Pons (tissue), 1 donor: ENCODE measurements at places on chromosomes 7 and 10.

DNA sequence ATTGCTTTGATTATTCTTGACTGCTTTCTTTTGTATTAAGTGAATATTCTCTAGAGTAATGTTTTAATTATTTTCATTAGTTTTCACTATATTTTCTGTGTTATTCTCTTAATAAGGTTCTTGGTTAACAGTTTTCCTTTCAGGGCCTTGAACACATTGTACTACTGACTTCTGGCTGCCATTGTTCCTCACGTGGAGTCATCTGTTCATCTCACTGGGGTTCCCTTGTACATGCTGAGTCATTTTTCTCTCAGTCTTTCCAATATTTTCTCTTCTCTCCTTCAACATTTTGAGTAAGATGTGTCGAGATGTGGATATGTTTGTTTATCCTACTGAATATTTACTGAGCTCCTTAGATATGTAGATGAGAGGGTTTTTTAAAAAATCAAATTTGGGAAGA is 400.7 kb downstream of the TCERG1L start:
- DNase-seq = no peak

DNA sequence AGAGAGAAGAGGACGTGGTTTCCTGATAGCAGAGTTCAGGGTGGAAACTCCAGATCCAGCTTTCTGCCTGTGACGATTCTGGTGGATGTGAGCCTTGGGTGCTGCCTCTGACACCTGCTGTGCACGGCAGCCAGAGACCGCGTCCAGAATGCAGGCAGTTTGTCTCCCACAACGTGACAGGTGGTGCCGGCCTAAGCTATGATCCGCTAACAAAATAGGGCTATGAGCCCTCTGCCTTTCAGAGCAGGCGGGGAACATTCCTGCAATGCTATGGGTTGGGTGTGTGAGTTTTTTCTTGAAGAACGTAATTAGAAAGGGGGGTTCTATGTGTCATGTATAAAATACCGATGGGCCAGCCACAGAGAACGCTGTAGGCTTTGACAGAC is 297.3 kb upstream of the PRKCQ start:
- no peak for DNase-seq

GRCh38 chr10:62990126-62990525 is 143.0 kb upstream of the NRBF2 start:
- DNase-seq = no peak

- peak; percentile 96 for DNase-seq
Observed at GRCh38 chr7:5635461-5636445, 145.7 kb downstream of the RNF216 start.

GRCh38 chr10:57624856-57625592 is 642.7 kb downstream of the IPMK start:
- no peak for DNase-seq

DNA sequence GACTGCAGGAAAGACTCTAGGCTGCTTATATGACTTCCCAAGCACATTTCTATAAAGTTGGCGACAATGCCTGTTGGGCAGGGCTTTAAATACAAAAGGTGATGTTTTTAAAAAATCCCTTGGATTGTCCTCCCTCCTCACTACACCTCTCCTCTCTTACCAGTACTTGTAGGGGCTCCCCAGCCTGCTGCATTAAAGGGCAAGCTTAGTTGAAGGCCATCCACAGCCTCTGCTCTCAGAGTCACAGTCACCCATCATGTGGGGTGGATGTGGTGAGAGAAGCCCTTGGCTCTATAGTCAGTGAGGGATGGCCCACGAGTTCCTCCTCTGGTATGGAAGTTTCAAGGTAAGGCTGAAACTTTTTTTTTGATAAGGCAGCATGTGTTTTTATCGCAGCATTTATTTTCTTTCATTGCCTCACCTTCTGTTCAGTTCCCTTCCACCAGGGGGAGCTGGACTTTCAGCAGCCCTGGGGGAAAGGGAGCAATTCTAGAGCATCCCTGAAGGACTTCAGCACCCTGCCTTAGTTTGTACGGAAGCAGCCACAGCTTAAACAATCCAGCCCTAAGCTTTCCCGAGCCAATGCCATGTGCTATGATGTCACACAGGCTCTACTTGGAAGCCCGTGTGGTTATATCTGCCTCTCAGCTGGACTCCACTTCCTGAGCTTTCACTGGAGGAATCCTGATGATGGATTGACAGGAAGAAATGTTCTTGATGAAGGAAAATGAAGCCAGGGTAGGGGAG is 131.9 kb downstream of the CALCR start:
- no peak for DNase-seq

DNA sequence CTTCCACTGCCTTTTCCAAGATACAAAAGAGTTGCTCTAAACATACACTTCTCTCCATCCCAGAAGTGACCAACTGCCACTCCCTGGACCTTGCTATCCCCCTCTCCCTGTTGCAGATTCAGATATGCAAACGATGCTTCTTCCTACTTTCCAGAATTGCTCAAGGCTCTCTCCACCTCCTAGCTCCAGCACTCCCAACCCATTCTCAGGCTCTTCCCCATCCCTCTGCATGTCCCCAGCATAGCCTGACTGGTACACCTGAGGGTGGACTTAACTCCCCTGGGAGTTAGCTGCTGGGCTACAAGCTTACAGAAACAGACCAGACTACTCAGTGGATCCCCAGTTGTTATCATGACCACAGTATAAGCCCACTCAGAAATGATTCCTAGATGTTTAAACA is 27.6 kb downstream of the MKRN1 start:
- DNase-seq = no peak

- DNase-seq = no peak
Observed at GRCh38 chr10:70396140-70396539, 7.8 kb upstream of the EIF4EBP2 start.

DNA sequence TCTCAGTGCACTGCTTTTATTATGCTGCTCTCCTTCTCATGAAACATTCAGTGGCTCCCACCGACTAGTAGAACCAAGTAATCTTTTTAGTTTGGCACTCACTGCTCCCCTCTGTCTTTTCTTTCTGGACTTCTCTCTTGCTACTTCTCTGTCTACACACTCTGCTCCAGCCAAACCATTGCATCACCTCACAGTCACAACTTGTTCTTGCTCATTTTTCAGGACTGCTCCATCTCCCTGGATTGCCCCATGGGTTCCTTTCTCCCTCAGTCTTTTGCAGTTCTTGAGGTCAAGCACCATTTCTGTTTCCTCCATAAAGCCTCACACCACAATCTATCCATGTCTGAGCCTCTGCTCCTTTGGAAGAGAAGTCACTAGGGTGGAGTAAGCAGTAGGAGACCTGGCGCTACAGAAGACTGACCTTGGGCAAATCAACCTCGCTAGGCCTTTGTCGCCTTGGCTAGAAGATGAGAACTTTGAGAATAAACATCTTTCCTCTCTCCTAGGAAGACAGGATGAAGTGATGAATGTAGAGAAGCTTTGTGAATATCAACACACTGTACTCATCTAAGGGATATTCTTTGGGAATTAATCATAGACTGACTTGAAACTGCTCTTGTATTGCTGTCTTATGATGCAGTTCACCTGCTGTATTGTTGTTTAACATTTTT is 186.2 kb downstream of the LRMDA start:
- peak; percentile 10 for DNase-seq

DNA sequence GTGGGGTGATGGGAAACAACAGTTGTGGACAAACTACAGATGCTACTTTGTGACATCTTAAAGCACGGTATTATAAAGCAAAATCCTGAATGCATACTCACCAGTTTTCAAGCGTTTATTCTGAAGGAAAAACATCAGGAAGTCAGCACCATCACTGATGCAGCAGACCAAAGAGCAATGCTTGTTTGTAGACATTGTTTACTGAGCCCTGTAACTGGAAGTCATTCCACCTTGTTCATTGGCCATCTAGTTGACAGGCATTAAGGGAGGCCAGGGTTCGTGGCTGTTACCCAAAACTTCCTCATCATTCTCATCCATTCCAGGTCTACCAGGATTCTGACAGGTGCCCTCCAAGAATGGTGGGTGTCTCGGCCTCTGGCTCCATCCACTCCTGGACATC is 55.3 kb upstream of the FAM204A start:
- no peak for DNase-seq

DNA sequence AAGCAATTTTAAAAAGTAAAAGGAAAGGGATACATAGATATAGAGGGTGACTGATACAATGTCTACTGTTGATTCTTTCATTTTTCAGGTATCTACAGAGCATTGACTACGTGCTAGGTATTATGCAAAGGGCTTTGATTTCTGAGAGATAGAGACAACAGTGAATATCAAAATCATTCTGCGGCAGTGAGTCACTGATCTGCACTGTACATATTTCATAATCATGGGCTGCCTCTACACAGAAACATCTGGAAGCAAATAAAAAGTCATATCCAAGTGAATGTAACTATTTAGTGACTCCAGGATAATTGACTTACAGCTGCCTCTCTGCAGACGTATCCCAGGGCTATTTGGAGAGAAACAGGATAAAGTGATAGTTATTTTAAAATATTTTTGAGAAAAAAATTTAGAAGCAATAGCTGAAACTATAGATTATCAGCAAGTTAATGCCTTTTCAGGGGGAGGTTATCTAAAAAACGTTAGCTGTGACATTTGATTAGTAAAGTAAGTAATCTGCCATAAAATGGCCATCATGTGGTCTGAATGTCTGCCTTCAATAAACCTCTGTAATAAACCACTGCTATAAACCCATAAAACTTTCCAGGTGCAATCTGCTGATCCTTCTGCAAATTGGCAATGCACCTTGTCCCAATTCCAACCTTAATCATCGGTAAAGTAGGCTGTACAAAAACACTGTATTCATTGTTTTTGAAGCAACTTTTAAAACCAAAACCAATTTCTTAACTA is 43.7 kb downstream of the CPXM2 start:
- no peak for DNase-seq

GRCh38 chr7:121069346-121070100 is 81.0 kb downstream of the CPED1 start:
- DNase-seq = no peak

GRCh38 chr7:28868712-28869111 is 89.4 kb downstream of the TRIL start:
- no peak for DNase-seq

- no peak for DNase-seq
Observed at GRCh38 chr7:12802070-12802469, 114.6 kb downstream of the ARL4A start.

- peak; percentile 91 for DNase-seq
Observed at GRCh38 chr7:92781117-92781720, 55.2 kb downstream of the CDK6 start.

DNA sequence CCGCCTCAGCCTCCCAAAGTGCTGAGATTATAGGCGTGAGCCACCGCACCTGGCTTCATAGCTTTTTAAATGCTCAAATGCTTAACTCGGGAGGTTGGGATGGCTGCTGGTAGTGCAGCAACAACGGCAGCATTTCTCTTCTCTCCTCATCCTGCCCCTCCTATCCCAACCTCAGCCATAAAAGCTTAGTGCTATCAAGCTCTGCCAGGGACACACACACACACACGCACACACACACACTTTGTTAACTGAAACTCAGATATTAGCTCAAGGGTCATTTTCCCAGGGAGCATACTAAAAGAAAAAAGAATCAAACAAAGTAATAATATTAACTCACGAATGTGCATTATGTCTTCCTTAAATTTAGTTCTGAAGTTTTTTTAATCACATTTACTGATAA is 63.0 kb upstream of the HPS1 start:
- no peak for DNase-seq

- DNase-seq = no peak
Observed at GRCh38 chr10:133161486-133162109, 1.6 kb downstream of the KNDC1 start.

- DNase-seq = no peak
Observed at GRCh38 chr7:11767148-11767547, 64.8 kb downstream of the THSD7A start.

GRCh38 chr10:124214610-124215375 is 121.4 kb upstream of the CHST15 start:
- DNase-seq = peak; percentile 19

DNA sequence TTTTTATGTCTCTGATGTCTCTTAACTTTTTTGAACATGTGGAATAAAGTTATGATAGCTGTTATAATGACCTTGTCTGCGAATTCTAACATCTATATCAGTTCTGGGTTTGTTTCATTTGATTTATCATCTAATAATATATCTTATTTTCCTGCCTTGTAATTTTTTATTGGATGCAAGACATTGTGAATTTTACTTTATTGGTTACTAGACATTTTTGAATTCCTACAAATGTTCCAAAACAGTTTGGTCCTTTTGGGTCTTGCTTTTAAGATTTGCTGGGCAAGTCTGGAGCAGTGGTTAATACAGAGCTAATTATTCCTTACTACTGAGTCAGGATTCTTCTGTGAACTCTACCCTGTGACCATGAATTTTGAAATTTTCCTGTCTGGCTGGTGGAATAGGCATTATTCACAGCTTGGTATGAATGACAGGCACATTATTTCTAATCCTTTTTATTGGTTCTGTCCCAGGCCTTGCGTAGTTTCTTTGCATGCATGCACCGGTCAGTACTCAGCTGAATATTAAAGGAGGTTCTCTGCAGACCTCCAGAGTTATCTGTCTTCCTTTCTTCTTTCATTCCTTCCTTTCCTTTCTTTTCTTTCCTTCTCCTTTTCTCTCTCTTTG is 9.0 kb downstream of the CUTC start:
- DNase-seq = no peak

GRCh38 chr10:10871352-10871751 is 146.3 kb upstream of the CELF2 start:
- no peak for DNase-seq

DNA sequence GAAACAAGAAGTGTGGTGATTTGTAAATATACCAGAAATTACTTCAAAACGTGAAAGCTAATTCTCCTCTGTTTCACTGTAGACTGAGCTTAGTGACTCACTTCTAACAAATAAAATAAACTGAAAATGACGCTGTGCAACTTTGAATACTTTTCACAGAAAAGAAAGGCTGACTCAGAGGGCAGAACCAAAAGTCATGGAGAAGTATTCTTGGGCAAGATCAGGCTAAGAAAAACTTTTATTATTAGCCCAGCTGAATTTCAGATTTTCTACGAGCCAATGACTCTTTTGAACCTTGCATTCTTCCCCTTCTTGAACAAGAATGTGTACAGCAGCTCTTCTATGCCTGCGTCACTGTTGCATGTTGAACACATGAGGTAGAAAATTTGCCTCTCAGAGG is 527.3 kb upstream of the GHITM start:
- no peak for DNase-seq

DNA sequence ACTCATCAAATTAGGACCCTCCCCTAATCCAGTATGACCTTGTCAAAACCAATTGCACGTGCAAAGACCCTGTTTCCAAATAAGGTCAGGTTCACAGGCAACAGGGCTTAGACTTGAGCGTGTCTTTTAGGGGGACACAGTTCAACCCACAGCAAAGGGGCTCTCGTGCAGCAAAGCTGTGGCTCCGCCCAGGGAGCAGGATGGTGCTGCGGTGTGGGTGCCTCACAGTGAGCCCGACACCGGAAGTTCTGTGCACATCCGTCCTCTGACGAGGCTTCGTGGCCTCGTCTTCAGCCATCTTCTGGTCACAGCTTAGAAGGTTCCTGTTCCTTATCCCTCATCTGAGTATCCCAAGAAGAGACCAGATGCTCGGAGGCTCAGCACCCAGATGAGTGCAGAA is 509.2 kb upstream of the FOXK1 start:
- DNase-seq = no peak

DNA sequence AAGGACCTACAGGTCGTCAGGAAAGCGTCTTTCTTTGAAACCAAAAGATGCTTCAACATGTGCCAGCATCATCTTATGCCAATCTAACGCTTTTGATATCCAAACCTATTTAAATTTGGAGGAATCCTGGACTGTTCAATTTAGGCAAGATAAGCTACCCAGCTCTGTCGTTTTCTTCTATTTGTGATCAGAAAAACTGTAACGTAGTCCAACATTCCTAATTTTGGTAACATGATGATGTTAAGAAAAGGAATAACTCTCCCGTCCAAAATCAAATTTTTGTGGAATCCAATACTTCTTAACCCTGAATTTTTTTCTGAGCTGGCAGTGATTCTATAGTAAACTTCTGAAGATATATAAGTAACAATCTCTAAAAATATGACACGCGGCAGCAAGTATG is 93.3 kb upstream of the MKX start:
- no peak for DNase-seq
